ENCODE measurements at places on chromosomes 12 and 14.

- no peak for DNase-seq
These were observed 239.1 kb downstream of the SSPN start for GRCh38 chr12:26434299-26435068.

- no peak for DNase-seq
These were observed 44.2 kb upstream of the RASSF3 start for GRCh38 chr12:64566122-64566521.

GRCh38 chr12:98639491-98639890, 5.1 kb downstream of the IKBIP start:
- no peak for DNase-seq

DNA sequence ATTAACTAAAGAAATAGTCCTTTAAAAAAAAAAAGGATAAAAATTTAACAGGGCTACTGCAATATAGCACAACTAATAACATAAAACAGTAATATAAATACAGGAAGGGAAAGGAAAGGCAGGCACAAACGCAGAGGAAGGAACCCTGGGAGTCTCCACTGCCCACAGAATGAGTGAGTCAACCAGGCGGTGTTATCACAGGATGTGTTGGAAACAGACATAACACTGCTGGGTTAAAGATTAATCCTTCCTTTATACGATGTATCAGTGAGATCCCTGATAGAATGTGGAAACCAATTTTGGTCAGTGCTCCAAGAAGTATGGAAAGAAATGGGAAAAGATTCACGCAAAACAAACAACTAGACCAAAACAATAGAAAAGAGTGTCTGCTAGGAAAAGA, 47.9 kb downstream of the FGD6 start:
- DNase-seq, result no peak

DNA sequence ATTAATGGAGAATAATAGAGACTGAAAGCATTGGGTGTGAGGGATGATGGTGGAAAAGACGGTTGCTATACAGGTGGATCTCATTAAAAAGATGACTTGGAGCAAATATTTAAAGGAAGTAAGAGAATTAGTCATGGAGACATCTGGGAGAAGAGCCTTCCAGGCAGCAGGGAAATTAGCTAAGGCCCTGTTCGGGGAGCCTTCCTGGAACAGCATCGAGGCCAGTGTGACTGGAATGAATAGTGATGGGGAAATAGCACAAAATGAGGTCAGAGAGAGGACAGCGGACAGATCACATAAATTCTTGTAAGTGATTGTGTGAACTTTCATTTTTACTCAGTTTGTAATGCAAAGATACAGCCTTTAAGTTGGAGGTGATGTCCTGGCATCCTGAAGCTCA, 842.3 kb downstream of the SLC6A15 start:
- DNase-seq, result no peak

GRCh38 chr12:120719496-120720233, 6.0 kb upstream of the ACADS start:
- no peak for DNase-seq

- no peak for DNase-seq
These were observed 13.2 kb upstream of the CDH24 start for GRCh38 chr14:23070262-23071129.

DNA sequence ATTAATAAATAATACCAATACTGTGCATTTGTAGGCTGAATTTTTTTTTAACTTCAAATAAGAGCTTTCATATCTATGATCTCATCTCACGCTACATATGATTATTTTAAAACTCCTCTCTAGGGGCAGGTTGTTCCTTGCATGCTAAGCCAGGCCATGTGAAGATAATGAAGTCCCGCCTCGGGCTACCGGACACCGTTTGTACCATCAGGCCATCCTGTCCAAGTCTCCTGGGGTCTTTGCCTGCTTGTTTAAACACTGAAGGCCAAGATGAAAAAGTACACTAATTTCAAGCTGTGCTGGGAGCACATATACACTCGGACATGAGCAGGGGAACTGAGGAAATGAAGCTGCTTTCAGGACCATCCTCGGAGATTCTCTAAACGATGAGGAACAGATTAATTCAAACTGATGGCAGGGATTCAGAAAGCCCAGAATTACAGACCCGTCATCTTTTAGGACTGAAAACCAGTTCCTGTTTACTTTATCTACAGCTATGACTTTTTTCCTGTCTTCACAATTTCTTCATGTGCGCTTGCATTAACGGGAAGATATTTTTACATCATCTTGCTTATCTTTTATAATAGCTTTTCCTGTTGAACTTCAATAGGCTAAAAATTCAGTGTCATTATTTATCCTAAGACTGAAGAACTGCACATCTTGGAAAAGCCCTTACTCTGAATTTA, 6.3 kb upstream of the ABHD12B start:
- no peak for DNase-seq

All from activated CD8-positive, alpha-beta memory T cell treated with anti-CD3 and anti-CD28 coated beads for 1 hour (primary cell).